Daoy (cell line): ENCODE measurements at places on chromosomes 5 and 9.

GRCh38 chr5:167752936-167753335 is 538.5 kb upstream of the WWC1 start:
- DNase-seq, result no peak

- no peak for DNase-seq
Observed at GRCh38 chr5:16313761-16314160, 134.2 kb upstream of the MARCHF11 start.

DNA sequence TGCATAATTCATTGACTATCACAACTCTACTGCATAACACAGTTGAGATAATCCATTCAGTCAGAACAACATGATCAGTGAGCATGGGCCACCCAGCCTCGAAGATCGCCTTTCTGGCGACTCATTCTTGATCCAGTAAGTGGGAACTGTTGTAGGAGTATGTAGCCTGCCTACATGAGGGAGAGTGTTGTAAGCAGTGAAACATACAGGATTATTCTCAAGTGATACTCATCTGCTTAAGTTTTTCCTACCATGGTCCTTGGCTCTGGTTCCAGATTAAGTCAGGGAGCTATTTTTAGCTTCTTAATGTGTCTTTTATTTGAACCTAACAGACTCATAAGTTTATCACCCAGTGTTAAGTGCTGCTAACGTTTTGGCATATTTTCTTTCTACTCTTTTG is 44.0 kb downstream of the TNPO1 start:
- no peak for DNase-seq

GRCh38 chr5:174140452-174141020 is 95.0 kb downstream of the NSG2 start:
- DNase-seq, result peak; percentile 28

- no peak for DNase-seq
Observed at GRCh38 chr5:172595596-172596455, 45.2 kb upstream of the NEURL1B start.

- DNase-seq, result no peak
Observed at GRCh38 chr5:74761241-74761640, 5.7 kb downstream of the GFM2 start.

- DNase-seq, result no peak
Observed at GRCh38 chr9:18331310-18331684, 142.7 kb upstream of the ADAMTSL1 start.

GRCh38 chr9:136323371-136323789 is 4.0 kb upstream of the GPSM1 start:
- DNase-seq, result no peak

- DNase-seq, result no peak
Observed at GRCh38 chr9:78238046-78239038, 2.5 kb downstream of the CEP78 start.

DNA sequence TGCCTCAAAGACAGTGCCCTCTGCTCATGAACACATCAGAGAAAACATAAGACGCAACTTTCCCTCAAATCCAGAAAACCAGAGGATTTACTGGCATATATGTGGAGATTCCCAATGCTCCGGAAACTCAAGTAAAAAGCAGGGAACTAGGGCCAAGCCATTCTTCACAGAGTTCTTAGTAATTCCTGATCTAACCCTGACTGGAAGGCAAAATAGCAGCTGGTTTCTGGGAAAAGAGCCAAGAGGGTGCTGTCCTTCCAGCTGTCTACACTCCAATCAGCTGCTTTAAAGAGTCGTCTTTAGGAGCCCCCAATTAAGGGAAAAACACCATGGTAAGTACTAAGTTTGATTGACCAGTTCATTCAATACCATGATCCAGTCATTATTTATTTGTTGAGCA is 49.6 kb downstream of the GNA14 start:
- DNase-seq, result no peak
